LHCN-M2 (cell line): ENCODE measurements at places on chromosomes 3 and 15. TPM values are rescaled to one million over a fixed set of nuclear protein-coding genes. Genes with fewer than 3 reads are reported as not detected.
A peak's percentile ranks its signal among the peaks of the same experiment; 100 is the strongest.

The CCDC13 gene
- 0.57 and 0.77 TPM in 2 replicates for total RNA-seq

DNA sequence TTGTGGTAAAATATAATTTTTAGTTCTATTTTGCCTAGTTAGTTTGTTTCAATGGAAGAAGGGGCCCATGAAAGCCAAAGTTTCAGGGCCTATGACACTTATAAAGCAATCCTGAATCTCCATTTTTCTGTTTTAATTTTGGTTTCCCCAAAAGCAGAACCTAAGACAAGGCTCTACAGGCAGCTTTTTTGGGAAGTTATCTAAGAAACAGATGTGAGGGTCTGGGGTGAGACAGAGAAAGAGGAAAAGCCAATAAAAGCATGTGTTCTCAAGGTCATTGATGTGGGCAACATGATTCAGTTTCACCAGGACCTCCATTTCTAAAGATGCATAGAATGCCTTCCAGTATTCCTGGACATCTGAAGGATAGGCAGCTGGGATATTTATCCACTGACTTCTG is 598.5 kb downstream of the PDCD6IP start:
- no peak for DNase-seq

GRCh38 chr3:113193719-113194118 is 17.6 kb upstream of the BOC start:
- DNase-seq, result no peak

- DNase-seq, result no peak
Measured at GRCh38 chr3:189056646-189057335, 115.0 kb upstream of the TPRG1 start.

DNA sequence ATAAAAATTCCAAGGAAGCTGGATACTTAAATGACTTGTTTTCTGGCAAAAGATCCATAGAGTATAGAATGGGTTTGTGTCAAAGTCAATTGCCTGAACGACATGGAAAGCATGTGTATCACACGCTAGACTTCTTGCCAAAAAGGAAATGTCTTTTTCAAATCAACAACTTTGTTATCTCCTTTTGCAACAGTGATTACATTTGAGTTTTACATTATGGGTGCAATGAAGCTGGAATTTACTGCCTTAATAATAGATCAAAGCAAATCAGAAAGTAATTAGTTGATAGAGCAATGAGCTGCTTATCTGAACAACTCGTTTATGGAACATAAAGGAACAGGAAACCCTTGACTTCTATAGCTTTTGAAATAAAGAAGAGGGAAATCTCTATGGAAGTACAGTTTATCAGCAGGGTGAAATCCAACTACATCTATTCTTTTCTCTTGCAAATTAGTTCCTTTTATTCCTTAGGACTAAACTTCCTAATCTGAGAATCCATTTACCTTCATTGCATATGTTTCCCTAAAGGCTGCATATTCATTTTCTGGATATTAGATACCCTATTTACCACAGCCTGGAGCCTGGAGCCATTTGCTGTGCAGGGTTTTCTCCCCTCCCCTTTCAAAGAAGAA is 415.1 kb upstream of the NECTIN3 start:
- DNase-seq, result no peak

DNA sequence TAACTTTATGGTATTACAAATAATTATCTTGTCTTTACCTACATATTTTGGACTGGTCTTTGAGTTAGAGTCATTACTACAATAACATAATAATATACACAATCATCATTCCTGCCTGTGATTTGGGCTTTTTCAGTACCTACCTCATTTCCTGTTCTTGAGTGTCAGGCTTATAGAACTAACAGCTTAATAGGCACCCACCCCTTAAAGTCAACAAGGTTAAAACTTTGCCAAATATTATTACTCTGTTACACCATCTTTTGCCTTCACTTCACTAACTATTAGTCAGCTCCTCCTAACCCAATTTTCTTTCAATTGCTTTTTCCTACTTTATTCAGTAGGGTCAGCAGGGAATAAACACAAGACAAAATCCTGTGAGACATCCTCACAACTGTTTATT is 488.7 kb upstream of the AGTR1 start:
- no peak for DNase-seq

- peak; percentile 49 for DNase-seq
Measured at GRCh38 chr3:71684757-71685386, 40.3 kb downstream of the EIF4E3 start.

- DNase-seq, result no peak
Measured at GRCh38 chr3:170967126-170967525, 58.7 kb upstream of the EIF5A2 start.
